ENCODE measurements at places on chromosomes 16 and 17.
A peak's percentile ranks its signal among the peaks of the same experiment; 100 is the strongest.

GRCh38 chr16:63372815-63373214 lies 1336.6 kb upstream of the CDH8 start:
- DNase-seq = no peak

- no peak for DNase-seq
These were observed 24.2 kb upstream of the SSTR2 start for GRCh38 chr17:73140566-73140965.

DNA sequence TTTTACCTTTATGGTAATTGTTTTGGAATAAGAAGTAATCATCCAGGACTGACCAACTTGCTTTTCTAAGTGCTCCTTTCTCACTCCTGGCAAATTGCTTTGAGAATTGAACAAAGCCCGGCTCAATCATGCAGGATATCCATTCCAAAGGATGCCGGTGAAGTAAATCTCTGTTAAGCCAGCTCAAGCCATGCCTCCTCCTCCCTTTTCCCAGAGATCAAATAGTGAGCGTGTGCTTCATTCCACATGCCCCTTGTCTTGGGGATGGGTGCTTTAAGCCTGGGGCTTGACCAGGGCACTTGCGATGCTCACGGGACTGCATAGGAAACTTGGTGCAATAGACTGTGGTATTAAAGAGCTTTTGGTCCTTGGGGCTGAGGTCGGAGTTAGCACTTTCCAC lies 90.7 kb downstream of the UTP18 start:
- DNase-seq = no peak

GRCh38 chr16:57061084-57061905 lies 31.1 kb upstream of the CPNE2 start:
- DNase-seq = peak; percentile 65

- DNase-seq = peak; percentile 97
These were observed 19.4 kb downstream of the CEP295NL start for GRCh38 chr17:78883533-78884131.

GRCh38 chr17:75758131-75758905 lies 6.7 kb downstream of the GALK1 start:
- DNase-seq = no peak

DNA sequence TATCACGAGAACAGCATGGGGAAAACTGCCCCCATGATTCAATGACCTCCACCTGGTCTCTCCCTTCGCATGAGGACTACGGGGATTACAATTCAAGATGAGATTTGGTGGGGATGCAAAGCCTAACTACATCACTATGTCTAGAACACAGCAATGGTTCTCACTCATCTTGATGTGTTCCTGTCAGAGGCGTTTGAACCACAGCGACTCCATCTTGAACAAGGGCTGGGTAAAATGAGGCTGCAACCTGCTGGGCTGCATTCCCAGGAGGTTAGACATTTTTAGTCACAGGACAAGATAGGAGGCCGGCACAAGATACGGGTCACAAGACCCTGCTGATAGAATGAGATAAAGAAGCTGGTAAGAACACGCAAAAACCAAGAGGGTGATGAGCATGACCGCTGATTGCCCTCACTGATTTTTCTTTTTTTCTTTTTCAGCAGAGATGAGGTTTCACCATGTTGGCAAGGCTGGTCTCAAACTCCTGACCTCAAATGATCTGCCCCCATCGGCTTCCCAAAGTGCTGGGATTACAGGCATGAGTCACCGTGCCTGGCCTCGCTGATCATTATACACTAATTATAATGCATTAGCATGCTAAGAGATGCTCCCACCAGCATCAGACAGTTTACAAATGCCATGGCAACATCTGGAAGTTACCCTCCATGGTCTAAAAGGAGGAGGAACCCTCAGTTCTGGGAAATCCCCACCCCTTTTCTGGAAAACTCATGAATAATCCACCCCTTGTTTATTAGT lies 3.0 kb upstream of the PPY start:
- DNase-seq = peak; percentile 22

- no peak for DNase-seq
These were observed 96.3 kb downstream of the TNFRSF13B start for GRCh38 chr17:16875662-16876061.

GRCh38 chr16:82302042-82302727 lies 132.2 kb upstream of the MPHOSPH6 start:
- DNase-seq = no peak

- no peak for DNase-seq
These were observed 223.4 kb upstream of the TNRC6C start for GRCh38 chr17:77735081-77735565.

- no peak for DNase-seq
These were observed 46.9 kb downstream of the ZFHX3 start for GRCh38 chr16:73000907-73001521.
